Spinal cord (tissue), 10 donors: ENCODE measurements at places on chromosomes 7 and 10.

DNA sequence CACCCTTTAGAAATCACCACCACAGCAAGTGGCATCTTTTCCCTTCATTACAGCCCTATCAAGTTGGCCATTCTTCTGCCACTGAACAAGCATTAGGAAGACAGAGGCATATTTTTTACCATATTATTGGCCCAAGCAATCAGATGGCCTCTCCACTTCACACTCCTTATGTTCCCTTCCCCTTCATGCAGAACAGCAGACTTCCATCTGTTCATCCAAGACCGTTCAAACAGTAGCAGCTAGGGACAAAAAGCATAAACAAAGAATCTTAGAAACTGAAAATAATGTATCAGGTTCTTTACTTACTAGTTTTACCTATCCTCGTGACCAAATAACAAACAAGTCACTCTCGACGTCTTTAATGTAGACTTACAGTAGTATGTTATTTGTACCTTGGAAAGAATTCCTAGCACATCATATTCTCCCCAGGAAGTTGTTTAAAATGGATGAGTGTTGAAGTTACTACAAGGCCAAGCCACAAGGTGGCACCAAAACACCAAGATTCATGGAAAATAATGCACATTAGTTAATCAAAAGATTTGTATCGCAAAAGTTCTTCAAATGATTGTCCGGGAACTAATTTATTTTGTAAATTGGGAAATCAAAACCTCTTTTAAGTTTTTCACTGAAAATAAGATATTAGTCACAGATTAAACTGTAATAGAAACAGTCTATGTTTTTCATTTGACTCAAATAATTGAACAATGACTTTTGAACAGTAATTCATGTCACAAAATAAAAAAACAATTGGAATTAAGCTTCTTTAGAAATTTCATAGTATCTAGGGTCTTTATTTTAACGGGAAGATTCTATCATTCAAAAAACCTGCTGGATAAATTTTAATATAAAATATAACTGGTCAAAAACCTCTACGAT is 112.1 kb downstream of the VPS41 start:
- DNase-seq: peak; percentile 67

- DNase-seq: no peak
Observed at GRCh38 chr10:86391236-86391840, 24.7 kb upstream of the GRID1 start.

DNA sequence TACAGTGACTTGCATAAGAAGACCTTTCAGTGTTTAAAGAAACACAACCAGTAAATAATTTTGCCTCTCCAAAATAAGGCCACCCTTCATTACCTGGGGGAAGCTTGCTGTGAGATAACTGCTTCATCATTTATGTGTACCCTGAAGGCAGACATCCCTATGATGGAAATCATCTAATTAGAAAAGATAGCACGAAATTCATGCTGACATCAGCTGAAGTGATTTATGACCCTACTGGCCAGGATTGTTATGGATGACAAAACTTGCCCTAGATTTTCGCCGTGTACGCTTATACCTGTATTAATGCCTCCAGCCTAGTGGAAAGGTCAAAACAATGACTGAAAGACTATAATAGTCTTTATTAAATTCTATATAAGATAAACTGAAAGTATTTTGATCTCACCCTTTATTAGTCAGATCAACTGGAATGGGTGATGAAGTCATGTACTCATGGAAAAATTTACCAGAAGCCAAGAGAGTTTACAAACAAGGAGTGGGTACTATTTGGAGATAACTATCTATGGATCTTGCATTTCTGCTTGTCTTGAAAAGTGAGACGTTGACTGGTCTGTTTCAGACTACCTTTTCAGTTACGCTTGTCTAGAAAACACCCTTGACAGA is 114.2 kb downstream of the PPP1R3A start:
- DNase-seq: no peak

DNA sequence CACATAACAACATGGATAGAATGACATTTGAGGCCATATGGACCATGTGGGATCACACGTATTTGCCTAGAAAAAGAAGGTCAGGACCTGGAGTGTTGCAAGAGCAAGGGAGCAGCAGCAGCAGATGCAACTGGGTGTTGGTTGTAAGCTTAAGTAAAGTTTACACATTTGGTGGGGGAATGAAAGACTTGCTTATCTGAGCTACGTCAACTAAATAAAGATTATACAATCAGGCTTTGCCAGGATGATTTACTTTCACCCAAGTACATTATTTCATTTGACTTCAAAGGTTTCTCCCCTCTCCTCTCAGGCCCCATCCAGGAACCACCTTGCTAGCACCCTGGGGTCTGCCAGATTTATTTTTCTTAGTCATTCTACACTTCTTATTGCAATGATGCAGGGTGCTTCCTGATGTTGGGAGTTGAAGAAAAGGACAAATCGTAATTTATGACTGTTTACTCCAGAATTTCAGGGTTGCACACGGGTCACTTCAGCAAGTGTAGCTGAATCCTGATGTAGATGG is 591.9 kb upstream of the IGFBP3 start:
- DNase-seq: no peak

- DNase-seq: no peak
Observed at GRCh38 chr10:34112171-34112782, 702.8 kb downstream of the PARD3 start.
